G401 (cell line): ENCODE measurements at places on chromosomes 3 and 15. TPM values are rescaled to one million over a fixed set of nuclear protein-coding genes. Genes with fewer than 3 reads are reported as not detected.

The UBA7 gene
- 0.14 and 0.49 TPM in 2 replicates for total RNA-seq

The DENND4A gene
- 3.8 and 12.2 TPM in 2 replicates for total RNA-seq

The GOLGA6B gene
- not detected in 2 replicates for total RNA-seq

The USP4 gene
- total RNA-seq, result 21.6 and 25.3 TPM in 2 replicates

The STRC gene
- not detected in 2 replicates for total RNA-seq

The EFCAB12 gene
- total RNA-seq, result not detected in 2 replicates

The FBN1 gene
- total RNA-seq, result 15.3 and 17.2 TPM in 2 replicates

The SLITRK3 gene
- not detected in 2 replicates for total RNA-seq

The CCDC13 gene
- 1.4 and 3.3 TPM in 2 replicates for total RNA-seq

The HRG gene
- not detected in 2 replicates for total RNA-seq

The TCF12 gene
- total RNA-seq, result 33.8 and 55.3 TPM in 2 replicates

The ERICH6 gene
- total RNA-seq, result not detected in 2 replicates

The SRGAP3 gene
- total RNA-seq, result 0.18 and 0.37 TPM in 2 replicates

The PLA2G4D gene
- total RNA-seq, result 0.43 and 0.61 TPM in 2 replicates

The WDR93 gene
- 0.25 and 0.64 TPM in 2 replicates for total RNA-seq

The TYRO3 gene
- 25.9 and 26.2 TPM in 2 replicates for total RNA-seq

The TMEM158 gene
- not detected in 2 replicates for total RNA-seq

The GOLGA8T gene
- not detected in 2 replicates for total RNA-seq

The PLD1 gene
- total RNA-seq, result not detected in 2 replicates

The PLA2G4E gene
- not detected in 2 replicates for total RNA-seq

The DUOX1 gene
- not detected in 2 replicates for total RNA-seq

The CADPS gene
- not detected in 2 replicates for total RNA-seq

The DNAJA4 gene
- total RNA-seq, result not detected in 2 replicates

The IL20RB gene
- total RNA-seq, result 0.25 and 3.3 TPM in 2 replicates

The TBL1XR1 gene
- 49.7 and 68.1 TPM in 2 replicates for total RNA-seq

The XRN1 gene
- total RNA-seq, result 3.9 and 7.7 TPM in 2 replicates

The NRG4 gene
- not detected in 2 replicates for total RNA-seq

The USP19 gene
- total RNA-seq, result 46.1 and 46.5 TPM in 2 replicates

The PRSS50 gene
- total RNA-seq, result not detected in 2 replicates

The XIRP1 gene
- total RNA-seq, result not detected in 2 replicates

The SLC35G2 gene
- 6.7 and 13.6 TPM in 2 replicates for total RNA-seq

The NEK10 gene
- total RNA-seq, result 0.51 and 2.9 TPM in 2 replicates

The CADM2 gene
- total RNA-seq, result not detected in 2 replicates

The FRMD4B gene
- 17.7 and 19.9 TPM in 2 replicates for total RNA-seq

The CTXN2 gene
- not detected in 2 replicates for total RNA-seq

The HRH1 gene
- not detected in 2 replicates for total RNA-seq

The CCR9 gene
- not detected in 2 replicates for total RNA-seq

The GOLGA8O gene
- total RNA-seq, result not detected in 2 replicates

The IQCH gene
- total RNA-seq, result 6.8 and 10.1 TPM in 2 replicates

The CYP1A2 gene
- not detected in 2 replicates for total RNA-seq

The CIB2 gene
- total RNA-seq, result 29.7 and 48.3 TPM in 2 replicates
